ENCODE measurements at places on chromosomes 5 and 9. TPM values are rescaled to one million over a fixed set of nuclear protein-coding genes. Genes with fewer than 3 reads are reported as not detected.

DNA sequence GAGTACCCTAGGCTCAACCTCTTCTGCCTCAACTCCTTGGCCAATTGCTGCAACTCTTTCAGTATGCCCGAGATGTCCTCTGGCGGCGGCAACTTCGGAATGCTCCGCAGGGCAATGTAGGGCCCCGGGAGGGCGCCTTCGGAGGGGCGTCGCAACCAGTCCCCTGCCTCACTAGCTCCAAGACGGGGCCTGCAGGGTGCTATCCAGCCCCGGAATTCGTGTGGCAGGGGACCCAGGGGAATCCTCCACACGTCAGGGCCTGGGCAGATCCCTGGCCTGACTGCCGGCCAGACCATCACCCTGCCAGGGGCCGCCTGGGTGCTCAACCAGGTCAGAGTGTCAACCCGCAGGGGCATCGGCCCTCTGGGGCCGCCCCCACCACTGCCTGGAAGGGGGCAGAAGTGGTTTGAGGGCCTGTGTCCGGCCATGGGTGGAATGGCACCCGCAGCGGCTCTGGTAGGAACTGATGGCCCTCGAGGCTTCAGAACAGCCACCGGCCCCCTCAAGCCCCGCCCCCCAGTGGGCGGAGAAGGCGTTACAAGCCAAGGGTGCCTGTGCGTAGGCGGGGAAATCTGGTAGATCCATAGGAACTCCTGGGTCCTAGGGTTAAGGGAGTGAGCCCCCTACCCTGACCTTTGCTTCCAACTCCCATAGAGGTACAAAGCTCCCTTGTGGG is at the start of gene POU5F2:
TSS of gene POU5F2 (minus strand) at position 465 of the 676 bp plus-strand sequence. CDS start at position 428, 37 bp downstream.
- DNase-seq, result no peak

GRCh38 chr5:14956423-14957046 is 85.0 kb upstream of the ANKH start:
- no peak for DNase-seq

- DNase-seq, result no peak
These were observed 1659.9 kb upstream of the C9orf72 start for GRCh38 chr9:29233193-29233592.

DNA sequence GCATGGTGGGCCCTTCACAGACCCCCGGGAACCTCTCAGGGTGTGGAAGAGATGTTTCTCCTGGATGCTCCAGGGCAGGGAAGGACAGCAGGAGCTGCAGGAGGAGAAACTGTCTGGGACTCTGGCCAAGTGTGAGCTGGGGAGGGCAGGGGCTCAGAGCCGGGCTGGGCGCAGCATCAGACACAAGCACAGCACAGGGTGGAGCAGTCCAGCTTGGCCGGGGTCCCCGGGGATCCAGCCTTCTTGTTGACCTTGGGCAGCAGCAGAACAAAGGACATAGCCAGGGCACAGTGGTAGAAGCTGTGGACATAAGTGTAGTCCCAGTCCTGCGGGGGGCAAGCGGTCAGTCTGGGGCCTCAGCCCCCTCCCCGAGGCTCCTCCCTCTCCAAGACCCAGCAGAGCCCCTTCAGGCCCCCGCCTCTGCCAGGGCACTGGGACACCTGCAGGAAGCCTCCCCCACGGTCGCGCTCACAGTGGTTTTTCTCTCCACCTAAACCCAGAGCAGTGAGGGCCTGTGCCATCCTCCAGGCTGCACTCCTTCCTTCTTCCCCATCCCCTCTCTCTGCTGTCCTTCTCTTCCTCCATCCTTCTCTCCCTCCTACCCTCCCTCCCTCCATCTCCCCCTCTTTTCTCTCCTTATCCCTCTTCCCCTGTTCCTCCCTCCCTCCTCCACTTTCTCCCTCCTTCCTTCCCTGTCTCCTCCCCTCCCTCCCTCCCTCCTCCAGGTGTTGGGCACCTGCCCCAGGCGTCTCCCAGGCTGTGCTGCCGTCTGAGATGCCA is 10.1 kb downstream of the MYMK start:
- DNase-seq, result no peak

GRCh38 chr9:137461663-137462395 is 2.7 kb upstream of the NSMF start:
- no peak for DNase-seq

- DNase-seq, result peak; percentile 88
These were observed 40.4 kb upstream of the FGF1 start for GRCh38 chr5:142726188-142726731.

- no peak for DNase-seq
These were observed 1.9 kb upstream of the SLC31A2 start for GRCh38 chr9:113148781-113149510.

DNA sequence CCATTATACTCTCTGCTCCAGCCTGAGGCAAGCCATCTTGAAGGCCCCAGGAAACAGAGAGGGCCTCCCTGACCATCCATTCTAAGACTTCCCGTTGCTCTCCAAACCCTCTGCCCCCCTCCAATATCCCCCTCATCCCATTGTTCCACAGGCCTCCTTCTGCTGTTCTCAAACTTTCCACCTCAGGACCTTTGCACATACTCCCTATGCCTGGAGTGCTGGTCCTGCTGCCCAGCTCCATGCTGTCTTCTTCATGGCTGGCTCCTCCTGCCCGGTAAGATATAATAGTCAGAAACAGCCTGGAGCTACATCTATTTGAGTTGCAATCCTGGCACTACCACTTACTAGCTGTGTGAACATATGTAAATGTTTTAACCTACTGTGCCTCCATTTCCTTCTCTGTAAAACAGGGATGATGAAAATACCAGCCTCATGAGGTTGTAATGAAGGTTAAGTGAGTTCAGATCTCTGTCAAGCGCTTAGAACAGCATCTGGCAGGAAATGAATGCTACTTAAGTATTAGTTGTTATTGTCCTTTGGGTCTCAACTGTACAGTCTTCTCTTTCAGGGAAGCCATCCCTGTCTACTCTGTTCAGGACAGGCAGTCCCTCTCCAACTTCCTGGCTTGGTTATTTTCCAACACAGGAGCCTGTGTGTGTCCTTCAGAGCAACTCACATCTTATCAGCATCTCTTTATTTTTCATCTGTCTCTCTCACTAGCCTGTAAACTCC is 45.8 kb downstream of the TMOD1 start:
- no peak for DNase-seq

DNA sequence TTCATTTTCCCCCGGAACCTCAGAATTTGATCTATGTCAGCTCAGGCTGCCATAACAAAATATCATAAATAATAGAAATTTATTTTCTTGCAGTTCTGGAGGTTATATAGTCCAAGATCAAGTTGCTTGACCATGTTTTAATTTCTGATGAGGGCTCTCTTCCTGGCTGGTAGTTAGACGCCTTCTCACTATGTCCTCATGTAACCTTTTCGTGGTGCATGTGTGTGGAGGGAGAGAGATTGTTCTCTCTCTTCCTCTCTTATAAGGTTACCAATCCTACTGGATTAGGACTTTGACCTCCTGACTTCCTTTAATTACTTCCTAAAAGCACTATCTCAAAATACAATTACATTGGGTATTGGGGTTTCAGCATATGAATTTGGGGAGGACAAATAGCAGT is 198.6 kb downstream of the SH3GL2 start:
- DNase-seq, result no peak

DNA sequence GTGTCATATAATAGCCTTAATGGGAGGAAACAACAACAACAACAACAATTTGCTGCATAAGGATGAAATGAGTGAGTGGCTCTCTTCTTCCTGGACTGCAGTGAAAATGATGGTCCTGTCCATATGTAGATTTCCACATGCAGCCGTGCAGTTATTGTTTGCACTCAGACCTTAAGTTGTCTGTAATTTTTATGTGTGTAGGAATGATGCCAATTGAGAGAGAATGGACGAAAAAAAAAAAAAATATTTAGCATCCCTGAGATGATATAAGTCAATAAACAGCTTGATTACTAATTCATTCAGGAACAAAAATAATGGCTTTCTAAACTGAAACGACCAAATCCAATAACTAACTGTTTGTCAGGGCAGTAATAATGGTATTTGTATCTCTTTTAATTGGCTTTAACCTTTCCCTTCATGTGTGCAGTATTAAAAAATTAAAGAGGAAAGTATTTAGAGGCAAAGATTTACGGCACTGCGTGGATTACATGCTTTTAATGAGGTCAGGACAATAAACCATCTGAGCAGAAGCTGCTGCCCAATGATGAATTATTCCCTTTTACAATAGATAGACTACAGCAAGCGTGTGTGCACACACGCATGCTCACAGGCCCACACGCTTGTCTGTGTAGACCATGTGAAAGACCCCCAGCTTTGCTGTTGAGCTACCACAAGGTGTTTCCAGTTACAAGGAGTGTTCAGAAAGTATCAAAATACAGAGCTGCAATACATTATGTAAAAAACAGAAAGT is 459.5 kb upstream of the WWC1 start:
- DNase-seq, result no peak

- no peak for DNase-seq
These were observed 58.3 kb downstream of the FBXL7 start for GRCh38 chr5:15558240-15558639.

Gene SMIM33
- total RNA-seq, result under 0.01 TPM

Gene CDH10
- under 0.01 TPM for total RNA-seq

Gene FBP2
- not detected for total RNA-seq

Gene ADRB2
- 10.7 TPM for total RNA-seq

Gene PCDHGB7
- total RNA-seq, result 8.2 TPM

Gene ENTPD8
- 0.26 TPM for total RNA-seq
